ENCODE measurements at places on chromosomes 2 and 18.

GRCh38 chr2:240794178-240794721 is 25.8 kb downstream of the KIF1A start:
- no peak for DNase-seq

DNA sequence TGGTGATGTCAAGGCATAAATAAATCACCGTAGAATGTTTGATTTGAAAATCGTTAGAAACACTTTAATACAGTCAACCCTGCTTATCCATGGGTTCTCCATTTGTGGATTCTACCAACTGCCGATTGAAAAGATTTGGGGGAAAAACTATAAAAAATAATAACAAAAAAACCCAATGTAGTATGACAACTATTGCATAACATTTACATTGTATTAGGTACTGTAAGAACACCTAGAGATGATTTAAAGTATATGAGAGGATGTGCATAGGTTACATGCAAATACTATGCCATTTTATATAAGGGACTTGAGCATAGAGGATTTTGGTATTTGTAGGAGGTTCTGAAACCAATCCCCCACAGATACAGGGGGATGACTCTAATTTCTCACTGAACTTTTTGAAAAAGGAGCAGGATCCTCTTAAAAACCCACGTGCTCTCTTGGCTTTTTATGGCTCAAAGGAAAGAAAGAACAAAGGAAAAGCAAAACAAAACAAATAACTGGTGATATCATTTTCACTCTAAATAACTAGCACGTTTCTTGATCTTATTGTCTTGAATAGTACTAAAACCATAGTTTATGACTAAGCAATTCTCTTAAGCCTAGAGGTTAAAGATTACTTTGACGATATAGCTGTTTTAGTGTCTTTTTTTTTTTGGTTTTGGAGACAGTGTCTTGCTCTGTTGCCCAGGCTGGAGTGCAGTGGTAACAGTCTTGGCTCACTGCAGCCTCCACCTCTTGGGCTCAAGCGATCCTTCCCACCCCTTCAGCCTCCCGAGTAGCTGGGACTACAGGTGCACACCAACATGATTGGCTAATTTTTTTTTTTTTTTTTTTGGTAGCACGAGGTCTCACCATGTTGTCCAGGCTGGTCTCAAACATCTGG is 17.0 kb downstream of the GMCL1 start:
- no peak for DNase-seq

DNA sequence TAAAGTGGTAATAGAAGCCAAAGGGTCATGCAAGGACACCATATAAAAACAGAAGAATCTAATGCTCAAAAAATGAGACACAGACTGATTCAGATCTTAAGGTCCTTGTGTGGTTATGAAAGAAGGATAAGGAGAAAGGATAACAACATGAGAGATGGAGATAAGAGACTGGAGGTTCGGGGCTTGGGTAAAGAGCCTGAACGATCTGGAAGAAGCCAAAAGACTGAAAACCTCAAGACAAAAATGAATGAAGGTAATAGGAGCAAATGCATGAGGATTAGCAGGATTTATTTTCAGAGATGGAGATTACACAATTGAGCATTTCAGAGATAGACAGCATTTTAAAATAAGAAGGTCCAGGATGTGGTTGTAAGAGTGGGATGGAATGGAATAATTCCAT is 26.1 kb downstream of the STK17B start:
- no peak for DNase-seq

DNA sequence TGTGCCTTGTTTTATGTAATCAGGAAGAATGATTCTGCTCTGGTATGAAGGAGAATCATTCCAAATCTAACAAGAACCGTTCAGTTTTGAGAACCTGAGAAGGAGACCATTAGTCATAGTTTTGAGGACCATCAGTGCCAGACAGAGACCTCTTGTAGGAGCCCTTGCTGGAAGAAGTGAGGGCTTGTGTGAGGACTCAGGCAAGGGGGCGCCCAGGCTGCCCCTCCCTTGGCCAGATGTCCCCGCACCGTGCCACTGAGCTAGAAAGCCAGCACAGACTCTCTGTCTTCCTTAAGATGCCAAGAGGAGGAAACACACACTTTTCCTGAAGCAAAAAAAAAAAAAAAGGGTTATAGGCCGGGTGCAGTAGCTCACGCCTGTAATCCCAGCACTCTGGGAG is 55.7 kb upstream of the SLC39A10 start:
- DNase-seq, result no peak
